ENCODE measurements at places on chromosomes 1 and 21. TPM values are rescaled to one million over a fixed set of nuclear protein-coding genes. Genes with fewer than 3 reads are reported as not detected.

Gene CACNA1S
- total RNA-seq, result 0.12 TPM

Gene FMN2
- 1.7 TPM for total RNA-seq

Gene DCLRE1B
- total RNA-seq, result 11.9 TPM

Gene GATAD2B
- 14.8 TPM for total RNA-seq

Gene MMEL1
- 0.31 TPM for total RNA-seq

Gene MYCL
- total RNA-seq, result 39.8 TPM

Gene TRIM67
- total RNA-seq, result not detected

Gene PTGER3
- under 0.01 TPM for total RNA-seq

Gene PAQR6
- 5.0 TPM for total RNA-seq

- H3K4me3 ChIP-seq, result no peak overlapping the region
- H3K27ac ChIP-seq, result no peak overlapping the region
- no peaks in the 10 kb centered on the region for H3K27me3 ChIP-seq
- H3K4me1 ChIP-seq, result peaks cover 14% of the 10 kb centered on the region
Observed at GRCh38 chr1:246959944-246960693, 28.4 kb upstream of the AHCTF1 start.

GRCh38 chr1:205763980-205764379, 11.3 kb downstream of the RAB29 start:
- no peak for DNase-seq
- H3K27ac ChIP-seq, result no peak overlapping the region

GRCh38 chr1:223712850-223713474, 623 bp downstream of the CAPN2 start:
- peaks cover 18% of the 10 kb centered on the region for H3K27me3 ChIP-seq
- peak; percentile 41 for DNase-seq
- peak overlapping the region; percentile 95 for H3K4me3 ChIP-seq
- no peaks in the 10 kb centered on the region for H3K36me3 ChIP-seq
- H3K27ac ChIP-seq, result no peak overlapping the region
- H3K4me1 ChIP-seq, result peaks cover 6% of the 10 kb centered on the region

DNA sequence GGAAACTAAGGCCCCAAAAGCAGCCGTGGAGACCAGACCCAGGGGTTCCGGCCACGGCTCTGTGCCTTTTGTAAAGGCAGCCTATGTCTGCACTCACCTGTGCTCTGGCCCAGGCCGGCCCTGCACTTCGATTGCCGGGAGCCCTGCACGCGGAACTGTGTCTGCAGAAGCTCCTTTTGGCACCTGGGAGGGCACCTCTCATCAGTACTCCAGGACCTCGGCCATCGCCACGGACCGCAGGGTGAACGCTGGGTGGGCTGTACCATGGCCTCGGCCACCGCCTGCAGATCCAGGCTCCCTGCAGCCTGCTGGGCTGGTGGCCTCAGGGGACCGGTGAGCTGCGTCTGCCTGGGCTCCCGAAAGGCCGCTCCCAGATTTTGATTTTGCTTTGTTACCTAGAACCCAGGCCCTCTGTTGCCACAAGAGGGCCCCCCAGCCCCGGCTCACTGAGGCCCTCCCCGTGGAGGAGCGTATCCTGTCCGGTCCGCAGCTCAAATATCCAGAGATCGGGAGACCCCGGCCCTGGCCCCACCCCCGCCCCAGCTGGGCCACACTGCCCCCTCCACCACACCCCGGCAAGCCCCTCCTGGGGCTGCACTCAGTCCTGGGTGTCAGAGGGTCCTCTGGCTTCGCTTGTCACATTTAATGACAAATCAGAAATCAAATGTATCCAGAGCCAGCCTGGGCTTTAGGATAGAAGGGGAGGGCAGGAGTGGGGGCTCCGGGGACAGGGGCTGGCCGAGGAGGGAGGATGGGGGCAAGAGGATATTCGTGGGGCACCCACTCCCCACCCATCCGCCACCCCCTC, 60.2 kb upstream of the PDE9A start:
- no peak overlapping the region for H3K27ac ChIP-seq
- H3K36me3 ChIP-seq, result no peaks in the 10 kb centered on the region
- peaks cover 11% of the 10 kb centered on the region for H3K27me3 ChIP-seq

DNA sequence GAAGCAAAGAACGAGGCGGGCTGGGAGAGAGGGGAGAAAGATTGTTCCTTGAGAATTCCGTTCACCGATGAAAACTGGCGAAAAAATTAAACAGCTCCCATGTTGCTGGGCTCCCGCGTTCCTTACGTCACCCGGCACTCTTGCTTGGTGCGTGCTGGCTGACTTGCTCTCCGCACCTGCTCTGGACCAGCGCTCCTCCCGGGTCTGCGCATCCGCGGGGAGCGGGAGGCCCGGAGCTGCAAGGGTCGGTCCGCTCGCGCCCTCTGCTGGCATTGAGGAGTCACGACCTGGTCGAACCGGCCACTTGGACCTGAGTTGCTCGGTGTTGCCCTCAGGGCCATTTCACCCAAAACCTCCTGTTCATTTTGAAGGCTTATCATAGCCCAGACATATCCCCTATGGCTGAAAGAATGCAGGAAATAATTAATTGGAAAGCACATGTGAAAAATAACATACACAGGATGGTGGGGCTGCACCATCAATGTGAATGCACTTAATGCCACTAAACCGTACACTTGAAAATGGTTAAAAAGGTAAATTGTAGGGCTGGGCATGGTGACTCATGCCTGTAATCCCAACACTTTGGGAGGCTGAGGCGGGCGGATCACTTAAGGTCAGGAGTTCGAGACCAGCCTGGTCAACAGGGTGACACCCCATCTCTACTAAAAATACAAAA, 98.9 kb upstream of the BACE2 start:
- DNase-seq, result peak; percentile 94
- H3K4me1 ChIP-seq, result peaks cover 15% of the 10 kb centered on the region
- H3K4me3 ChIP-seq, result peak overlapping the region; percentile 38
- H3K36me3 ChIP-seq, result no peaks in the 10 kb centered on the region

DNA sequence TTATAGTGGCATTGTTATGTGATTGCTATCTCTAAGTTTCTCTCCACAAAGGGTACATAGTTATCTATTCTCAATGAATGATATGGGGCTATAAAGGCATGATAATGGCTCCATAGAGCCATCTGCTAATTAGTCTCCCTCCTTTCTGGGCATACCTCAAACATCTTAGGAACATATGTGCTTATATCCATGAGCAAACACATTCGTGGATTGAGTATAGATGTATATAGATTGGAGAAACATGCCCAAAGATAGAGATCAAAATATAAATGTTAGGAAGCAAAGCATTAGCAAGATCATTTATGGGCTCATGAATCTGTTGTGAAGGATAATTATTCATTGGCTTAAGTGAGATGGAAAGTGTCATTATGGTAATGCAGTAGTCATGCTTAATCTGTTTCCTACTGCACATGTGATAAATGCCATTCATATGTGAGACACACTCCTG, 155.8 kb upstream of the UBE2U start:
- no peak overlapping the region for H3K4me3 ChIP-seq
- H3K36me3 ChIP-seq, result no peaks in the 10 kb centered on the region
- no peak overlapping the region for H3K27ac ChIP-seq
- no peak for DNase-seq
- no peaks in the 10 kb centered on the region for H3K27me3 ChIP-seq
- peaks cover 38% of the 10 kb centered on the region for H3K4me1 ChIP-seq

DNA sequence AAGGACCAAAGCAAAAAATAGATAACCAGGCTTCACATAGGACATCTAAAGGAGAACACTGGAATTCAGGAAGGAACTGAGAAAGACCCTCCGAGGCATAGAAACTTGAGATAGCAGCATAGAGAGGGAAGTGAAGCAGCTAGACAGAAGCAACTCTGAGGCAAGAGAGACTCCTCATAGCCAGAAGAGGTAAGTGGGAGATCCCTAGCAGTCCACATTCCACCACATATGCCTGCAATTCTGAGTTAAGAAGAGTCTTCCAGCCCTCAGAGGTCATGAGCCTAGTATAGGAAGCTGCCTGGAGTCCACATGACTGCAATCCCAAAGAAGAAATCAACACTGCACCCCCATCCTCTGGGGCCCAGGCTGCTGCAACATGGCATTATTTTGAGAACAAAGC, 13.9 kb upstream of the FGGY start:
- H3K36me3 ChIP-seq, result no peaks in the 10 kb centered on the region
- H3K27me3 ChIP-seq, result no peaks in the 10 kb centered on the region
- H3K4me1 ChIP-seq, result no peaks in the 10 kb centered on the region
- DNase-seq, result no peak

DNA sequence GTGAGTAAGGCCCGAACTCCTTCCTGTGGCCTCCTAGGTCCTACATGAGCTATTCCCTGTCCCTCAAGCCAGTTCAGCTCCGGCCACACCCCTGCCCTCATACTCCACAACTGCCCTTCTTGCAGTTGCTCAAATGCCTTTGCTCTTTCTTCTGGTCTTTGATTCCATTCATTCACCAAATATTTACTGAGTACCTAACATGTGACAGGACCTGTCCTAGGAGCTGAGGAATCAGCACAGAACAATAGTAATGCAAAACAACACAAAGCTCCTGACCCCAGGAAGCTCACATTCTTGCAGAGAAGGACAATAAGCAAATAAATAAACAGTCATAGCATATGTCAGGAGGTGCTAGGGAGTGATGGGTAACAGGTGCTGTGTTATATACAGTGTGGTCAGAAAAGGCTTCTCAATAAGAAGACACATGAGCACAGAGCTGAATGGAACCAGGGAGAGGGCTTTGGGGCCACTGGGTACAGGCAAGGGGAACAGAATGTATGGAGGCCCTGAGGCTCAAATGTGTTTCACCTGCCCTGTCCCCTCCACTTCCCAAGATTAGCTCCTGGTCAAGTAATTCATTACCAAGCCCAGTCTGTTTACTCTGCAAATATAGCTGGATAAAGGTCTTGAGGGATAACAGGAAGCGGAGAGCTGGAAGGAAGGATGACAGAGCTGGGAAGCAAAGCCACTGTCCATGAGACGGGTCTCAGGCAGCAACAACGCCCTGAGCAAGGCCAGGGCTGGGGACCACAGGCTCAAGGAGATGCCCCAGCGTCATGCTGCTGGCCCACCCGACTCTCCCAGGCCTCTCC, 145.1 kb downstream of the CSMD2 start:
- no peak for DNase-seq
- no peaks in the 10 kb centered on the region for H3K27me3 ChIP-seq
- no peaks in the 10 kb centered on the region for H3K36me3 ChIP-seq
- no peak overlapping the region for H3K4me3 ChIP-seq

GRCh38 chr1:13499422-13499821, 14.4 kb downstream of the LRRC38 start:
- H3K27me3 ChIP-seq, result no peaks in the 10 kb centered on the region
- H3K4me1 ChIP-seq, result peaks cover 16% of the 10 kb centered on the region
- no peak overlapping the region for H3K4me3 ChIP-seq
- DNase-seq, result peak; percentile 51
- H3K27ac ChIP-seq, result no peak overlapping the region

GRCh38 chr1:59833022-59833421, 18.3 kb downstream of the HOOK1 start:
- H3K27ac ChIP-seq, result no peak overlapping the region
- DNase-seq, result no peak
- H3K4me1 ChIP-seq, result no peaks in the 10 kb centered on the region
- no peaks in the 10 kb centered on the region for H3K36me3 ChIP-seq
- H3K4me3 ChIP-seq, result no peak overlapping the region

DNA sequence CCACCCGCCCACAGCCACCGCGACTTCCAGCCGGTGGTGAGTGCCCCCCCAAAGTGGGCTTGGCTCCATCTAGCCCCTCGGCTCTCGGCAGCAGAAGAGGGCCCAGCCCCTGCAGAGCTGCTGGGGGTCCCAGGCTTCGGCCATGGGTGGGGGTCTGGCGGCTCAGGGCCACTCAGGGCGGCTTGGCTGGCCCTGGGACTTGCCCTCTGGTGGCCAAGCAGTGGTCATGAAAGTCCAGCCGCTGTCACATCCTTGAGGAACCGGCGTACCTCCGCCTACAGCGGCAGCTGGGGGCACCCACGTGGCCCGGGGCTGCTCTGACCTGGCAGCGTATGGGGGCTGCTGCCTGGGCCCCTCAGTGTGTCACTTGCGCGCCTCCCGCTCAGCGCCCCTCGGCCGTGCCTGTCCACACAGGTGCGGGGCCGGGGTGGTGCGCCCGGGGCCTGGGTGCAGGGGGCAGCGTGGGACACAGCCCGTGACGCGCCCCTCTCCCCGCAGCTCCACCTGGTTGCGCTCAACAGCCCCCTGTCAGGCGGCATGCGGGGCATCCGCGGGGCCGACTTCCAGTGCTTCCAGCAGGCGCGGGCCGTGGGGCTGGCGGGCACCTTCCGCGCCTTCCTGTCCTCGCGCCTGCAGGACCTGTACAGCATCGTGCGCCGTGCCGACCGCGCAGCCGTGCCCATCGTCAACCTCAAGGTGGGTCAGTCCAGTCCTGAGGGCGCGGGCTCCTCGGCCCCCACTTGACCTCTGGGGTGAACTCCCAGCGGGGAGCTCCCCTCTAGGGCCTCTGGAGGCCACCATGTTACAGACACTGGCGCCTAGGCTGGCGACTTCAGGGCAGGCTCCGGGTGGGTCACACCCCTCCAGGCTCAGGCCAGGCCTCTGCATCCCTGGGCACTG, 32.4 kb downstream of the SLC19A1 start:
- H3K4me1 ChIP-seq, result peaks cover 3% of the 10 kb centered on the region
- DNase-seq, result peak; percentile 20
- no peak overlapping the region for H3K27ac ChIP-seq

- peak; percentile 59 for DNase-seq
- H3K4me3 ChIP-seq, result no peak overlapping the region
- H3K36me3 ChIP-seq, result peaks cover 28% of the 10 kb centered on the region
Observed at GRCh38 chr1:246907472-246907871, 24.3 kb downstream of the AHCTF1 start.

DNA sequence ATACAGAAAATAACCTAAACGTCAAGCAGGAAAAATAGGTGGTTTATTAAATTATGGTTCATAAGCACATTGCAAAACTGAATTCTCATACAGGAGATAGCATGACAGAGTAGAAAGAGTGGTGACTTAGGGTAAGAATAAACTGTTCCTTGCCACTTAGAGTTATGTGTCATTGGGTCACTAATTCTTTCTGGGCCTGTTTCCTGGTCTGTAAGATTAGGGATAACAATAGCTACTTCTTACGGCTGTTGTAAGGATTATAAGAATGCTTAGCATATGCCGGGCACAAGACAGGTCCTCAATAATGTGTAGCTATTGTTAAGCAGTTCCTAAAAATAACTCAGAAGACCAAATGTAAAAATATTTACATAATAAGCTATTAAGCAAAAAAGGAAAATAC, 24.2 kb downstream of the SNRNP40 start:
- no peak overlapping the region for H3K4me3 ChIP-seq
- H3K27me3 ChIP-seq, result no peaks in the 10 kb centered on the region
- no peaks in the 10 kb centered on the region for H3K4me1 ChIP-seq
- H3K36me3 ChIP-seq, result peaks cover 17% of the 10 kb centered on the region
- H3K27ac ChIP-seq, result peak overlapping the region; percentile 3

GRCh38 chr21:43317254-43317748, 109.6 kb downstream of the SIK1 start:
- DNase-seq, result no peak
- no peak overlapping the region for H3K4me3 ChIP-seq
- no peaks in the 10 kb centered on the region for H3K27me3 ChIP-seq
- no peaks in the 10 kb centered on the region for H3K4me1 ChIP-seq

DNA sequence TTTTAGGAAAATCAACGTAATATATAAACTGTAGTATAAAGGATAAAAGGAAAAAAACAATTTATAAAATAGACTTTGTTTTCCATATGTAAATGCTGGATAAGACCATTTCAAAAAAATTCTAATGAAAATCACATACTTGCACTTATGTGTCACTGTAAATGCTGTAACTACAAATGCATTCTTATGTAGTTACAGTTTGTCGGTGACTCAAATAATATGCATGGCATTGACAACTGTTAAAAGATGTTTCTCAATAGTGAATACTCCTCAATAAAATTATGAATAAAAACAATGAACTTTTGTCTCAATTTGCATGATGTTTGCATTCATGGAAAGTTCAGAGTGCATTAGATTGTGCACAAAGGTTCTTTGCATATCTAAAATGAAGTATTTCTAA, 614.0 kb upstream of the CHRM3 start:
- H3K27me3 ChIP-seq, result no peaks in the 10 kb centered on the region
- no peaks in the 10 kb centered on the region for H3K4me1 ChIP-seq
- no peak for DNase-seq

Measured in neural progenitor cell (in vitro differentiated cells).